ENCODE measurements at places on chromosomes 2 and 18. TPM values are rescaled to one million over a fixed set of nuclear protein-coding genes. Genes with fewer than 3 reads are reported as not detected.

RNF138 gene
- total RNA-seq = 16.3 TPM

SPP2 gene
- not detected for total RNA-seq

AGXT gene
- total RNA-seq = not detected

IGFBP5 gene
- 0.31 TPM for total RNA-seq

TLX2 gene
- total RNA-seq = 0.14 TPM

PIKFYVE gene
- total RNA-seq = 5.0 TPM

IL36G gene
- total RNA-seq = 0.10 TPM

EMILIN1 gene
- 0.36 TPM for total RNA-seq

FIGLA gene
- not detected for total RNA-seq

EVX2 gene
- total RNA-seq = not detected

WDR43 gene
- total RNA-seq = 88.1 TPM

LRRTM4 gene
- total RNA-seq = not detected

SERPINB8 gene
- 12.5 TPM for total RNA-seq

VIT gene
- total RNA-seq = not detected

M1AP gene
- total RNA-seq = not detected

TMEM37 gene
- 1.9 TPM for total RNA-seq

CCDC74B gene
- total RNA-seq = 7.4 TPM

CYRIA gene
- 0.26 TPM for total RNA-seq

DSG1 gene
- total RNA-seq = not detected

ABCG5 gene
- not detected for total RNA-seq

KCMF1 gene
- total RNA-seq = 92.3 TPM

Measured in A549 treated with CpdA at 1 μM for 4 hours (cell line).